ENCODE measurements at places on chromosomes 5 and 9. TPM values are rescaled to one million over a fixed set of nuclear protein-coding genes. Genes with fewer than 3 reads are reported as not detected.

GRCh38 chr9:109267555-109267954 is 53.3 kb downstream of the EPB41L4B start:
- DNase-seq: no peak

GRCh38 chr9:97801180-97801579 is 51.8 kb upstream of the FOXE1 start:
- no peak for DNase-seq

DNA sequence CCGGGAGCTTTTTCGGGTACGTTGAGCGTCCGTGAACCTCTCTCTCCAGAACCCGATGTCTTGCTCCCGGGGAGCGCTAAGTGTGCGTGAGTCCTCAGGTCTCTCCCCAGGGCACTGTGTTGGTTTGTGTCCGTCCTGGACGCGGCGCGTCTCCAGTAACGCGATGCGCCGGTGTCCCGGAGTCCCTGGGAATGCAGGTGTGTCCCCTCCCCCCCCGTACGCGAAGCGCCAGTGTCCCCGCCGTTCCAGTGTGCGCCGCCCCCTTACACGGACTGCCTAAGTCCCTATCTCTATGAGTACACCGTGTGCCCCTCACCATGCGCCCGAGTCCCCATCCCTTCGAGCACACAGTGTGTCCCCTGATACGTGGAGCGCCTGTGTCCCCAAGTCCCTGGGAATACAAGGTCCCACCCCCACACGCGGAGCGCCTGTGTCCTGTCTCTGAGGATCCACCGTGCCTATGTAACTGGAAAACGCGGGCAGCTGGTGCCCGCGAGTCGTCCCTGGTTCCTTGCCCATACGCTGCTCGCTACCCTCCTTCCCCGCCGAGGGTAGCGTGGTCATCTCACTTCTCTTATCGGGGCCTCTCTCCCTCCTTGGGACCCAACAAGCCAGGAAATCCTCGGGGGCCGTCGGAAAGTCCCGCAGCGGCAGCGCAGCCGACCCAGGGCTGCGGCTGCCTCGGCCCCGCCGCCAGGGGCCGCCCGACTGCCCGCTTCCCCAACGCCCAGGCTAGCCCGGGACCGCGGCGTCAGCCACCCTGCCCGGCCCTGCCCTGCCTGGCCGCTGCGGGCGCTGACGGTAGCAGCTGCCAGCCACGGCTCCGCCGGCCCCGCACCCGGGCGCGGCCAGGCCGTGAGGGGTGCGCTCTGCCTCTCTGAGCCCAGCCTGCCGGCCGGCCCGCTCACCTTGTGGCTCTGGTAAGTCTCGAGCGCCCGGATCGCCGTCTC is 709 bp downstream of the ELL2 start:
- DNase-seq: peak; percentile 42

DNA sequence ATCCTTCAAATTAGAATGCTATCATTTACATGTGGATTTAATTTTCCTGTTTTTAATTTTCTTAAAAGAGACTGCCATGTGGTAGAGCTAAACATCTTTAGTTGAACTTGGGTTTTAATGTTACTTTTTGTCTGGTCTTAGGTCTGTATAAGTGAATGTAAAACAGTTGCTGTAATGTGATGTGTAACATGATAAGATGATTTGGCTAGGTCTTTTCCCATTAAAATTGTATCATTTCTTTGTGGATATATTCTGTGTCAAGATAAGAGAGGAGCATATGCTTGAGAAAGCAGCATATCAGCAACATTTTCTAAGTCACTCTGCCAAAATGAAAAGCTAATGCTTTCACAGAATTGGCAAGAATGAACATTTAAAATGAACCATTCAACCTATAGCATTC is 18.5 kb downstream of the TMEM167A start:
- DNase-seq: no peak

GRCh38 chr5:113294311-113295110 is 140.3 kb downstream of the TSSK1B start:
- DNase-seq: no peak

DNA sequence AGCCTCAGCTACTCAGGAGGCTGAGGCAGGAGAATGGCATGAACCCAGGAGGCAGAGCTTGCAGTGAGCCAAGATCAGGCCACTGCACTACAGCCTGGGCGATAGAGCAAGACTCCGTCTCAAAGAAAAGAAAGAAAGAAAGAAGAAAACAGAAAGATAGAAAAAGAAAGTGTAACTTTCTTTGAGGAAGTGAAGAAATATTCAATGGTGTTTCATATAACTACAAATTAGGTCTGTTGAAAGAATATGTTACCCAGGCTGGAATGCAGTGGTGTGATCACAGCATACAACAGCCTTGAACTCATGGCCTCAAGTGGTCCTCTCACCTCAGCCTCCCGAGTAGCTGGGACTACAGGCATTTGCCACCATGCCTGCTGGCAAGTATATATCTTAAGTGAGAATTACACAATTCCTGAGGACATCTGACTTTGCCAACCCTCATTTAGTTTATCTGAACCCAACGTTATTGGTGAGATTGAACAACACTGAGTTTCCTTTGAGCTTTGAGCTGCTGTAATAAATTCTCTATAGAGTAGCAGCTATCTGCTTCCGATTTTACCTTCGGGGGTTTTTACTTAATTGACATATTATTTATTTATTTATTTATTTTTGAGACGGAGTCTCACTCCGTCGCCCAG is 2.0 kb upstream of the FAF2 start:
- DNase-seq: no peak

DNA sequence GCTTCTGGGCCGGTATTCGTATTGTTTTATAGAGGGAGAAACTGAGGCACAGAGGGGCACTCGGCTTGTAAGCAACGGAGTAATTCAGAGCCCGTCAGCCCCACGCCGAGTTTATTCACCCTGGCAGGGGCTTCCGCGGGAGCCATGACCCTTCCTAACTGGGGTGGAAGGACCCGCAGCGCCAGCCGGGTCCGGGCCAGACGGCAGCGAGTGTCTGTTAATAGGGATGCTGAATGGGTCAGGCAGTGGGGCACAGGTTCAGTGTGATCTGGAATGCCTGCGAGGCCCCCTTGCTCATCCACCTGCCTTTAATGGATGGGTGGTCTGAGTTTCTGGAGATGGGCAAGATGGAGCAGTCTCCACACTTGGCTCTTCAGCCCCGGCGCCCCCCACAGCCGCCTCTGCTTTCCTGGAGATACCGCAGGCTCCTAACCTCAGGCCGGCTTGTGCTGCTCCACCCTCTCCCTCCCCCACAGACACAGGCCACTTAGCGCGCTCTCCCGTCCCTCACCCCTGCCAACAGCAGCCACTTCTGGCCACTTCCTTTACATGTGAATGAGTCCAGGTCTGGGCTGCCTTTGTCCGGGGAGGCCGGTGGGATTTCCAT is 147.1 kb downstream of the ERCC6L2 start:
- DNase-seq: no peak

TIGD6 gene
- total RNA-seq: 2.1 TPM

DNA sequence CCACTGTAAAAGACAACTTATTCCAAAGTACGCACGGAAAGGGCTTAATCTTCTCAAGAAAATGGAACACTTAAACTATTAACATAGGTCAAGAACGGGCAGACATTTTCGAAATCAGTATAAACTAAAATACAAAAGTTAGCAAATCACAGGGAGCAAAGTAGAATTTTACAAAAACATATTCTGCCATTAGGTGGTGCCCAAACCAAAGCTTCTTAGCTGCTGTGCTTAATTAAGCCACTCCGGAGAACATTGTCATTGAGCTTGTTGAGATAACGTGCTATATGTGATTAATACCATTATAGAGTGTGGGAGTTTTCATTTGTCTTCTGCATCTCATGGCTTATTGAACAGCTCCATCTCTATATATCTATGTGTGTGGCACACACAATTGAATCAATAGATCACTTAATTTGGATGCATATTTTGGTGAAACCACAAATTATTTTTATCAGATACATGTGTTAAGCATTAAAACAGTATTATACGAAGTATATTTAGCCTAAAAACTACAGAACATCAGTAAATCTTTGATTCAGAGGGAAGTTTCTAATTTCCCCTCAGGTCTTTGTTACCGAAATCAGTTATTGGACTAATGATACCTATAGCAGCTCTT is 23.4 kb downstream of the UBLCP1 start:
- DNase-seq: peak; percentile 5

C9orf50 gene
- not detected for total RNA-seq

N4BP3 gene
- not detected for total RNA-seq

RNF44 gene
- total RNA-seq: 9.2 TPM

DNA sequence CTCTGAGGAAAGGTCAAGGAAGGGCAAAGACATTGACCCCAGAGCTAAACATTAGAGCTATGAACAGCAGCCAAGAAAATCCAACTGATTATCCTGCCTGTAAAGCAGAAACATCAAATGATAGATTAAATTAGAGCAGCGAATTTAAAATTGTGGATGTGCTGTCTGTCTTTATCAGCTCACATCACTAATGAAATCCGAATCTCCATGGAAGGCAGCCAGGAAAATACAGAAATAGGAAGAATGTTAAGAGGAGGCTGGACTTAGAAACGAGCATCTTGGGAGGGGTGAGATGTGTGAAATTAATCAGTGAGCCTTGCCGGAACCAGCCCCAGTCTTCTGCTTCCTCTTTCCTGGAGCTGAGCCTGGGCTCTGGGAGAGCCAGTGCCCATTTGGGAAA is 191.0 kb downstream of the PJA2 start:
- DNase-seq: no peak

- DNase-seq: peak; percentile 70
Measured at GRCh38 chr9:130680836-130681768, 12.5 kb upstream of the EXOSC2 start.

ENC1 gene
- 69.9 TPM for total RNA-seq

GRCh38 chr5:146068977-146069779 is 36.2 kb downstream of the PLAC8L1 start:
- DNase-seq: no peak

DNA sequence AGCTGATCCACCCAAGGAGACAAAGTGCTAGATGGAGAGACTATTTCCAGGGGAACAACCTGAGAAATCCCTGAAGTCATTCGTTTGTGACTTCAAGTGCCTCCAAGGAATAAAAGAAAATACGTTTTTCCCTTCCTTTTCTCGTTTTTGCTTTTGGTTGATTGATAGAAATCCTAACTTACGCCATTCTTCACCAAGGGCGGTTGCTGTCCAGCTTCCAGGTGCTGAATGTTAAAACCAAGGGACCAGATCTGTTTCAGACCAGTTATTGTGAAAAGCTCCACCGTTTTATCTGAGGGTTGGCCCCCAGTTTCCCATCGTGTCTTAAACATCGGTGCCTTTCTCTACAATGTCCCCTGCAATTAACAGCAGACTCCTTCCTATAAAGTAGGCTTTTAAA is 600.7 kb upstream of the SGCD start:
- DNase-seq: no peak

GRCh38 chr5:126656401-126657007 is 55.8 kb downstream of the PHAX start:
- DNase-seq: peak; percentile 41

HAVCR2 gene
- total RNA-seq: not detected

DNA sequence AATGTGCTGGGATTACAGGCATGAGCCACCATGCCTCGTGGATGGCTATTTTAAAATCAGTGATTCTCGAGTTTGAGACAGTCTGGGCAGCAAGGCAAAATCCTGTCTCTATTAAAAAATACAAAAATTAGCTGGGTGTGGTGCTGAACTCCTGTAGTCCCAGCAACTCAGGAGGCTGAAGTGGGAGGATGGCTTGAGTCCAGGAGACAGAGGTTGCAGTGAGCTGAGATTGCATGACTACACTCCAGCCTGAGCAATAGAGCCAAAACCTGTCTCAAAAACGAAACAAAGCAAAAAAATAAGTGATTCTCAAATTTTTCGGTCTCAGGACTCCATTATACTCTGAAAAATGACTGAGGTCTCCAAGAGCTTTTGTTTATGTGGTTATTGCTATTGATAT is 47.9 kb upstream of the HSPA9 start:
- no peak for DNase-seq

PLGRKT gene
- total RNA-seq: 20.2 TPM

DNA sequence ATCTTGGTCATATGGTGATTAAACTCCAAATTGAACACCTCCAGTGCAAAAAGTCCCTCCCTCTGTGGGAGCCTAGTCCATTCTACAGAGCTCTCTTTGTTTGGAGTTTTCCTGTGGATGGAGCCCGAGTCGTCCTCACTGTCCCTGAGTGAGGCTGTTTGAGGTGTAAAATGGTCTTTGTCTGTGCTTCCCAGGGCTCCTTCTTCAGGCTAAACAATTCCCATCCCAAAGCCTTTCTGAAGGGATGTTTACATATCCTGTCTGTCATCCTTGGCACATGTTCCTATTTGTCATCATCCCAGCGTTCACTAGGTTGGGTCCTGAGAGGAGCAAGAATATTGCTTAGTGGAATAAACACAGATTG is 68.9 kb downstream of the COL27A1 start:
- DNase-seq: peak; percentile 53

DNA sequence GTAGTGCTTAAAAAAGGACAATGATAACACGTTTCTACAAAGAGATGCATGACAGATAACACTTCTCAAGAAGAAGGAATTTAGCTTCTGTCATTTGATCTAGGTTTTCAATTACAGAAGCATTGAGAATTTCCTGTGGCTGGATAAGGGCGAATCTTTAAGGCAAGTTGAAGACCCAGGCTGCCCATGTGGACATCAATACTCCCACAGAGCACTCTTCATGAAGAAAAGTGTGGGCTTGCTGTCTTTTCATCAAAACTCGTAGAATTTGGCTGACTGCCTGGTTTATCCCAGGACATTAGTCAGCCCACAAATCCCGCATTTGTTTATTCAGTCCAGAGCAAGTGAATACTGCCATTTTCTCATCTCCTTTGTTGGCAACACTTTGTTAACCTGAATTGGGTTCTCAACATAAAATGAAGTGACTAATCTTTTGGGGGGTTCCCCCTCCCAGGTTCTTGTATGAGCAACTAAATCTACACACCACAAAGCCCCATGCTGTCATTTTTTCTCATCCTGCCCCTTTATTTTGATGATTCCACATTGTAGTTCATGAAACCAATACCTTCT is 43.4 kb upstream of the CDKN2B start:
- peak; percentile 56 for DNase-seq

DNA sequence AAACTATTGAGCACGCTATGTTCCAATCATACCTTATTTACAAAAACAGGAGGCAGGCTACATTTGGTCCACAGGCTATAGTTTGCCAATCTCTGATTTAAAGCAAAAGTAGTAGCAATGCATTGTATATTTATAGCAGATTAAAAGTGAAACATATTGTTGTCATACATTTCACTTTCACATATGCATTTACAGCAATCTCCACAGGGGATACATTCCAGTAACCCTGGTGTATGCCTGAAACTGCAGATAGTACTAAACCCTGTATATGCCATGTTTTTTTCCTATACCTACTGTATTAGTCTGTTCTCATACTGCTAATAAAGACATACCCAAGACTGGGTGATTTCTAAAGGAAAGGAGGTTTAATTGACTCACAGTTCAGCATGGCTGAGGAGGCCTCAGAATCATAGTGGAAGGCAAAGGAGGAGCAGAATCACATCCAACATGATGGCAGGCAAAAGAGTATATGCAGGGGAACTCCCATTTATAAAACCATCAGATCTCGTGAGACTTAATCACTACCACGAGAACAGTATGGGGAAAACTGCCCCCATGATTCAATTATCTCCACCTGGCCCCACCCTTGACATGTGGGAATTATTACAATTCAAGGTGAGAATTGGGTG is 5.9 kb upstream of the CSF1R start:
- DNase-seq: no peak

GBGT1 gene
- total RNA-seq: not detected

PRRX2 gene
- total RNA-seq: not detected

- no peak for DNase-seq
Measured at GRCh38 chr9:5568868-5569267, 58.5 kb downstream of the PDCD1LG2 start.

SLC1A1 gene
- not detected for total RNA-seq

GRCh38 chr9:1837453-1838084 is 177.6 kb upstream of the SMARCA2 start:
- DNase-seq: peak; percentile 61

GRCh38 chr5:176748073-176748966 is 62.0 kb upstream of the UNC5A start:
- DNase-seq: no peak

All from HepG2 (cell line).